ENCODE measurements at places on chromosomes 2 and 18.

- peak; percentile 52 for DNase-seq
Observed at GRCh38 chr2:1976728-1977416, 232.6 kb upstream of the PXDN start.

- no peak for DNase-seq
Observed at GRCh38 chr2:215368493-215368809, 56.6 kb downstream of the ATIC start.

DNA sequence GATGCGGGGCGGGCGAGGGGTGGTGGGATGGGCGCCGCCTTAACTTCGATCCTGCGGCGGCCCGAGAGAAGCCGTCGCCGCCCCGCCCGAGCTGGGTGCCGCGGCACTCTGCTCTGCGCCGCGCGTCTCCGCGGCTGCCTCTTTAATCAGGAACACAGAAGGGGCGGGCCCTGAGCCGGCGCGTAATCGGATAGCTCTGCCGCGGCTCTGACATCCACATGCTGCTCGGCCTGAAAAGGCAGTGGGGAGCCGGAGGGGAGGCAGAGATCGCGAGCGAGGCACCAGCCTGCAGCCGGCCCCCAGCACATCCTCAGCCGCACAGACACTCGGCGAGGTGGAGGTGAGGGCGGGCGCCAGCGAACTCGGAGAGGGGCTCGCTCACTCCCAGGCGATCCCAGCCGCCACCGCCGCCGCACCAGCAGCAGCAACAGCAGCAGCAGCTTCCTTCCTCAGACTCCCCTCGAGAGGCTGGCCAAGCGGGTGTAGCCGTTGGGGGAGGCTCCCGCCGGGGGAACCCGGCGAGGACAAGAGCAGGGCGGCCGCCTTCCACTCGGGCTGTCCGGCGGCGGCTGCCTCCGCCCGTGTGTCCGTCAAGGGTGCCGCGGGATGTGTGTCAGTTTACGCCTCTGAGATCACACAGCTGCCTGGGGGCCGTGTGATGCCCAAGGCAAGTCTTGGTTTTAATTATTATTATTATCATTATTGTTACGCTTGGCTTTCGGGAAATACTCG is at the start of gene NRP2:
TSS of gene NRP2 (plus strand) at position 263 of the 732 bp plus-strand sequence. CDS start 790 bp downstream, outside the sequence.
- peak; percentile 91 for DNase-seq

DNA sequence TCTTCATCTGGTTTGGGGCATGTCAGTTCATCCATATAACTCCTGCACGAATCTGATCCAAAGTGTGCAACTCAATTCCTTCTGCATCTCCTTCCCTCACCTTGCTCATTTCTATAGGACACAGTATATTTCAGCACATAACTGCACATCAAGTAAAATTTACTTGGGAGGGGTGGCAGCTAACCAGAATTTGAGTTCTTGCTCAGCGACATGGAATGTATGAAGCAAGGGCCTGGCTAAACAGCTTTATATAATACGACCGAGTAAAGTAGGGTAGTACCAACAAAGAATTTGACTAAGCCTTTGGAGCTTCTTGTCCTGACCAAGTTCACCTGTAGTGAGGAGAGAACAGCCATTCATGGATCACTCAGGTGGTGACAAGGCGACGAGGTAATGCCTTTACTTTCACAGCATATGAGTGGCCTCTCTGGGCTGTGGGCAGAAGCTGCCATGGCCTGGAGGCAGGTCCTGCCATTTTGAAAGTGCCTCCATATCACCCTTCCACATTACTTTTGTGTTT is 570.2 kb upstream of the TNP1 start:
- peak; percentile 37 for DNase-seq

DNA sequence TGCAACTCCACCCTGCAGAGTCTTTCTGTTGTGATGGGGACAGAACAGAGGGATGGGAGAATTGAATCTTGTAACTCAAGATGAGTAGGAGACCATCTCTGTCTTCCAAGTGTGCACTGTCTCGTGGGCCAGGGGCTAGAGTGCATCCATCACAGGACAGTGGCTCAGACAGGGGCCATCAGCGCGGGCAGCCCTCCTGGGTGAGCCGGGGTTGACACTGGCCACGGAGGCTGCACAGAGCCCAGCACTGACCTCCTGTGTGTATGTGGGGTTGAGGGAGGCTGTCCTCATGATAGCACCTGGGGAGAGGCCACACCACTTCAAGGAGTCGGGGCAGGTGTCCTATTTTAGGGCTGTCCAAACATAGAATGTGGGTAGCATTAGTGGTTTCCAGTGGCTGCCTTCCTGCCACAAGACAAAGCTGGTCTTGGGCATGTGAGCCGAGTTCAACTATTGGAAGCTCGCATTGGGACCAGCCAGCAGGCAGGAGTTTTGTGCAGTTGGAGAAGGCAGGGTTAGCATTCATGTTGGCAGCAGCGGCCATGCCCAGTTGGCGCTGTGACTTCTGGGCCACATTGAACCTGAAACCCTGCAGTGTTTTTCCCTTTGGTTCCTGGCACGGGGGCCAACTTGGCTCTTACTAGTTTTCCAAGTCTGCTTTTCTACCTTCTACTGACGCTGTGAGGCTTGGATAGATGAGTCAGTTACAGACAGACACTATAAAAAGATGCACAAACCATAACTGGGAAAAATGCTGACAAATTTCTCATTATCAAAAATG is 45.3 kb downstream of the ACOXL start:
- DNase-seq = no peak

All from choroid plexus epithelial cell (primary cell).